ENCODE measurements at places on chromosomes 13 and 19.

DNA sequence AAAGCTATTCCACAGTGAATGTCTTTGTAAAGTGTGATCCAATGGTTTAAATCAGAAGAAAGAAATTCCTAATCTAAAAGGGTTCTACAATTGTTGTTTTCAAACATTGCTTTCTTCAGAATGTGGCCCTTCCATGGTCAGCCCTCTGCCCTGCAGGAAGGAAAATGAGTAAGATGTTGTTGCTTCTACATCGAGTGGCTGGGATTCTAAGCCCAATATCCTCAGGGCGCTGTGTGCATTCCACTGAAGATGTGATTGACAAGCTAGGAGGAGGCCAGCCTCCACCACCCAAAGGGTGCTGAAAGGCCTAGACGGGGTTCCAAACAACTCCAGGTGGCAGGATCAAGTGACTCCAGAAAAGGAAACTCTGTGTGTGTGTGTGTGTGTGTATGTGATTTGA is 316.9 kb upstream of the TSHZ3 start:
- no peak for DNase-seq

DNA sequence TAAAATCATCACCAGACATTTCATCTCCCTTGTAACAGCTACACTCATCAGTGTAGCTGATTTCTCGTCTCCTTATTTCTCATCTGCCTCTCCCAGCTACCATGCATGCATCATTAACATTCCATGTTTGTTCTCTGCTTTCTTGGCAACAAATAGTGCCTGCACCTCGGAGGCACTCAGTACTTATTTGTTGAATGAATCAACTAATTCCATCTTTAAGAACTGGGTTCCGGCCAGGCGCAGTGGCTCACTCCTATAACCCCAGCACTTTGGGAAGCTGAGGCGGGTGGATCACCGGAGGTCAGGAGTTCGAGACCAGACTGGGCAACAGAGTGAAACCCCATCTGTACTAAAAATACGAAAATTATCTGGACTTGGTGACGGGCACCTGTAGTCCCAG is 63.9 kb upstream of the GTF3A start:
- no peak for DNase-seq

DNA sequence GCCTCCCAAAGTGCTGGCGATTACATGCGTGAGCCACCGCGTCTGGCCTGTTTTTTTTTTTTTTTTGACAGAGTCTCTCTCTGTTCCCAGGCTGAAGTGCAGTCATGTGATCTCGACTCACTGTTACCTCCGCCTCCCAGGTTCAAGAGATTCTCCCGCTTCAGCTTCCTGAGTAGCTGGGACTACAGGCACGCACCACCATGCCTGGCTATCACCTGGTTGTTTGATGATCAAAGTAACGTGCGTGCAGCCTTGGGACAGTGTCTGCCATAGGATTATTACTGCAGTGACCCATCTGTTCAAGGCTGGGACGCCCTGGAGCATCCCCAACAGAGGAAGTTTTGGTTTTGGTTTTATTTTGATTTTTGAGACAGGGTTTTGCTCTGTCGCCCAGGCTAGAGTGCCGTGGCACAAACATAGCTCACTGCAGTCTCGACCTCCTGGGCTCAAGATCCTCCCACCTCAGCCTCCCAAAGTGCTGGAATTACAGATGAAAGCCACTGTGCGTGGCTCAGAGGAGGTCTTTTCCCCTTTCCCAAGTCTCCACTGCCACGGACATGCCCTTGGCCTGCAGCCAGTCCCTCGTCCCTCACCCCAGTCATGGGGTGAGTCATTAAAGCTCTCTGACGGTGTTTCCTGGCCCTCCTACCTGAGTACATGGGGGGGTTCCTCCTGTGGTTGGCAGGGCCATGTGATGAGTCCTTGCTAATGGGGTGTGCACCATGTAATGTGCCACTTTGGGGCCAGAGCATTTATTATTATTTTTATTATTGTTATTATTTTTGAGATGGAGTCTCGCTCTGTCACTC is 65.6 kb downstream of the IER2 start:
- DNase-seq = no peak

DNA sequence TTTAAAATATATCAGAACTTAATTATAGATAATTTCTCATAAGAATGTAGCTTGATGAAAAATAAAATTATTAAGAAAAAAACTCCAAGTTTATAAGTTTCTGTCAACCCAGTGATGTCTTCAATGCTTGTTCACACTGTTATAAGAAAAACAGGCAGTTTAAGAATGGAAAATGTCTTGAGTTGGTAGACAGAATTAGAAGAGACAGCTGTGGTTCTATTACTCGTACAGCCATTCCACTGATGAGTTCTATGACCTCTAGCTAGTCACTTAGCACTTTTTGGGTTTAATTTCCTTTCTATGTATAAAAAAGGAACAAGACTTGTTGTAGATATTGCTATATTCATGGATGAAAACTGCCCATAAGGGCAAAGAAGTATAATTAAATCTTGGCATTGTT is 1013.1 kb upstream of the ATXN8OS start:
- no peak for DNase-seq

- DNase-seq = no peak
Measured at GRCh38 chr13:41455725-41456419, 1.5 kb upstream of the RGCC start.

- DNase-seq = peak; percentile 60
Measured at GRCh38 chr19:47447470-47448359, 24.0 kb downstream of the SLC8A2 start.

GRCh38 chr13:32445461-32445860 is 17.5 kb upstream of the N4BP2L1 start:
- no peak for DNase-seq

DNA sequence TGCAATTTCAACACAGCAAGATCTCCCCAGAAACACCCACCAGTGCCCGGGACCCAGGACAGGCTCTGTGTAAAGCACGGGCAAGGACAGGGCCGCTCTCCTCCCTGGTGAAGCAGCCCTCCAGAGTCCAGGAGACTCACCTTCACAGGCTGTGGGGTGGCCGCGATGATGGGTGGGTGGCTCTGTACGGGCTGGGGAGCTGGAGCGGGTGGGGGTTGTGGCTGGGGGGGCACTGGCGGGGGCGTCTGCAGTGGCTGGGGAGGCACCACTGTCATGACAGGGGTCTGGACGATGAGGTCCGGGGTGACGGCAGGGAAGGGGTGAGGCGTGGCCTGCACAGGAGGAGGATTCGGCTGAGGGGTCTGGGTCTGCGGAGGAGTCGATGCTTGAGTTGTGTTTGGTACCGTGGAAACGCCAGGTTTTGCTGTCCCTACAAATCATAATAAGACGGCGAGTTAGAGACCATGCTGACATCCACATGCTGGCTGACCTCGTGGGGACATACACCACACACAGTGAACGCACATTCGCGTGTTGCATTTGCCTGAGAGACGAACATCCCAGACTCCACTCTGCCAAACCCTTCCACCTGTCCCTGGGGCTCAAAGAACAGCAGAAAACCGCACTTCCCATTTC is 33.1 kb upstream of the EPHX3 start:
- DNase-seq = no peak

All from suppressor macrophage treated with lipopolysaccharide for 1 hour (primary cell).